GM23248 (cell line): ENCODE measurements at places on chromosomes 5 and 9. TPM values are rescaled to one million over a fixed set of nuclear protein-coding genes. Genes with fewer than 3 reads are reported as not detected.

CCNI2 gene
- not detected in 2 replicates for total RNA-seq

S1PR3 gene
- 15.8 and 16.9 TPM in 2 replicates for total RNA-seq

ANKRD33B gene
- 1.5 and 2.4 TPM in 2 replicates for total RNA-seq

GRCh38 chr5:79547429-79547822 is 33.5 kb upstream of the HOMER1 start:
- no peak for DNase-seq

DNA sequence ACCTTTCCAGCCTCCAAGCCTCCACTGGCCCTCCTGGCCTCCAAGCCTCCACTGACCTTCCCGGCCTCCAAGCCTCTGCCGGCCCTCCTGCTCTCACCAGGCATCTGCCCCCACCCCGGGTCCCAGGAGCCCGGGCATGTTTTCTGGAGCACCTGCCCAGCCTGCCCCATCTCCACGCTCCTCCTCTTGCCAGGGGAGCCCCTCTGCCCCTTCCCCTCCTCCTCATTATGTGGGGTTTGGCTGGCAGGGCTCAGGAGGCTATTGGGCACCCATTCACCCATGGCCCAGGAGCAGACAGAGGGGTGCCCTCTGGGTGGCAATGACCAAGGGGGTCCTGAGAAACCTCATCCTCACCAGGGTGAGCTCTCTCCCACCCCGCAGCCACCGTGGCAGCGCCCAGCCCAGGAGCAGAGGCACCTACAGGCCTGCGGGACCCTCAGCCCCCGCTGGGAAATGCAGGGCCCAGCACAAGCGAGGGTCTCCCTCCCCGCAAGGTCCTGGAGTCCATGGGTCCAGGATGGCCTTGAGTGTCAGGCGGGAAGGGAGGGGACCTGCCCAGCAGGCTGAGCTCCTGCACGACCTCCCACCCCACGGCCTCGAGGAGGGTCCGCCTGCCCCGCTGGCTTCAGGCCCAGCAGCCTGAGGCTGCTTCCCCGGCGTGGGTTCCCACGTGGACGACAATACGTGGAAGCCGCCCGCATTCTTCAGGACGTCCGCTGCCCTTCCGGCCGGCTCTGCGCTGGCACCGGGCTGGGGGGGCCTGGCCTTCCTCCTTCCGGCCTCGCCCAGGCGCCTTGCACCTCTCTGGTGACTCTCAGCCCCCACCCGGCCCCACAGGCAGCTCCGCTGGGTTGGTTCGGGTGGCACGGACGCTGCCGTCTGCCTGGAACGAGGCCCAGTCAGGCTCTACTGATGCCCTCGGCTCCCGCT is 51.4 kb upstream of the NRARP start:
- no peak for DNase-seq

- DNase-seq = no peak
Measured at GRCh38 chr5:119031905-119032304, 39.0 kb upstream of the DMXL1 start.

- DNase-seq = no peak
Measured at GRCh38 chr9:77834898-77835488, 186.9 kb upstream of the GNA14 start.

- no peak for DNase-seq
Measured at GRCh38 chr5:146734936-146735577, 143.5 kb downstream of the PPP2R2B start.
